Progenitor cell of endocrine pancreas (in vitro differentiated cells): ENCODE measurements at places on chromosomes 4 and X. TPM values are rescaled to one million over a fixed set of nuclear protein-coding genes. Genes with fewer than 3 reads are reported as not detected.

DNA sequence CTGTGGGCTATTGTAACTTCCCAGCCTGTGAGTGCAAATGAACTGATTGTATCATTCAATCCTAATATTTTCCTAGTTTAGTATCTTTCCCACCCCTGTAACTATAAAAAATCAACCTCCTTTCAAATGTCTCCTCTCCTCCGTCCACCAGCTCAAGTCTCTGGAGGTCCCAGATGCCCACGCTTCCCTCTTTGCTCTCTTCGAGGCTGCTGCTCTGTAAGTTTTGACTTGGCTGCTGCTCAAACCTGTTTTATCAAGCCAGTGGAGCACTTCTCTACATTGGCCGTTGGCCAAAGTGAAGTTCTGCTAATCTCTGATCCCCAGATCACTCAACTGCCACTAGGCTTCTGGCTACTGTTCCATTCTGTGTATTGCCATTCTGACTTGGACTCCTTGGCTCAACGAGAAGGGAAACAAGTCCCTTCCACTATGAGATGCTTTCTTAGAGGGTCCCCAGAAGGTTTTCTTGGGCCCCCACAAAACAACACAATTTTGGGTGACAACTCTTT, 60.7 kb upstream of the RAPGEF2 start:
- H3K4me1 ChIP-seq, result peaks cover 4% of the 10 kb centered on the region
- DNase-seq, result no peak
- no peak overlapping the region for H3K4me3 ChIP-seq
- no peaks in the 10 kb centered on the region for H3K36me3 ChIP-seq
- no peak overlapping the region for H3K27ac ChIP-seq

DNA sequence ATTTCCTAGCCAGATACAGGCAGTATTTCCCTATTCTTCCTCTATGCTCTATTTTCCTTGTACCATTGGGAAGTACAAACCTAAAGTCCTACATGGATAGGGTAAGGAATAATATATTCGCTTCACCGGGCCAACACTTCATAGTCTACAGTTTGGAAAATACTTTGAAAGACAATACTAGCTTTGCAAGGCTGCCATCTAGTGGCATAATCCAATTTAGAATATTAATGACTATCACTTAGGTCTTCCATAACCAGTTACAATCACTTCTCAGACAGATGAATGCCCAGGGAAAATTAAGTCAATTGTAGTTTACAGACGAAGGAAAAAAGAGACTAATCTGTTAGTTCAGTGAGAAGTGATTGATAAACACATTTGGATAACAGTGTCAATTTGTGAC, 141.0 kb upstream of the FAM47C start:
- no peaks in the 10 kb centered on the region for H3K4me1 ChIP-seq
- DNase-seq, result no peak
- H3K27ac ChIP-seq, result no peak overlapping the region

DNA sequence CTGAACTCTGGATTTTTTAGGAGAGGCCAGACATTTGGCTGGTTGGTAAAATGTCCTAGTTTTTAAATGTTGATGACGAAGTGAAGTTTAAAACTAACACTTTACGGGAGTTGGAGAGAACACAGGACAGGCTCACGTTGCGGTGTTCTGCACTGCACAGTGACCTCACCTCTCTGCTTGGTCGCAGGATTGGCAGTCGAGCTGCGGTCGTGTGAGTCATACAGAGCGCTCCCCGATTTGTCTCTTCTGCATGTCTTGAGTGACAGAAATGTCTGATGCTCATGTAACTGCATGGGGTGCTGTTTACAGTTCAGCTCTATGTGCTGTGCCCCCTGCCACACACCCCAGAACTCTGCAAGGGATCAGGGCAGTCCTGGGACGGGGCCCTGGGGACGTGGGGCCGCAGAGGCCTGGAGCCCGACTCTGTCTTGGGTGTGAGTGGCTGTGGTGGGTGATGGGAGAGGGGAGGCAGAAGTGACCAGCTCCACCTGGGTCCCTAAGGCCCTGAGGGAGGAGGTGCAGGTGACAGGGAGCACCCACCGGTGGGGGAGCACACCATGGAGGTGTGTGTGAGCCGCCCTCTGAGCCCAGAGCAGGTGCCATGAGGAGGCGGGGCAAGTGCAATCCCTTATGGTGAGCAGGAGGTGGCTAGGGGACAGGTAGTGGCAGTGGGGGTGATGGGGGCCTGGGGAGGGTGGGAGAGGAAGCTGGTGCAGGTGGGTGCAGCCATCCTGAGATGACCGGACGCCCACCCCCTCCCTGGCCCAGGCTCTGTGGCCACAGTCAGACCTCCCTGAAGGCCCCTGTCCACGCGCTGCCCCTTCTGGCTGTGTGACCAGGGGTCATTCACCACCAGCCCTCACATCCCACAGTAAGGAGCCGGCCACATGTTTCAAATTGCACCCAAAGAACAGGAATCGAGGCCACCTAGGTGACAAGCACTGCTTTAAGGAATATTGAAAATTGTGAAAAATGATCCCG, 77.9 kb upstream of the ADRA2C start:
- peaks cover 14% of the 10 kb centered on the region for H3K27me3 ChIP-seq
- H3K4me1 ChIP-seq, result no peaks in the 10 kb centered on the region
- DNase-seq, result no peak
- no peak overlapping the region for H3K4me3 ChIP-seq
- H3K36me3 ChIP-seq, result no peaks in the 10 kb centered on the region
- no peak overlapping the region for H3K27ac ChIP-seq

DNA sequence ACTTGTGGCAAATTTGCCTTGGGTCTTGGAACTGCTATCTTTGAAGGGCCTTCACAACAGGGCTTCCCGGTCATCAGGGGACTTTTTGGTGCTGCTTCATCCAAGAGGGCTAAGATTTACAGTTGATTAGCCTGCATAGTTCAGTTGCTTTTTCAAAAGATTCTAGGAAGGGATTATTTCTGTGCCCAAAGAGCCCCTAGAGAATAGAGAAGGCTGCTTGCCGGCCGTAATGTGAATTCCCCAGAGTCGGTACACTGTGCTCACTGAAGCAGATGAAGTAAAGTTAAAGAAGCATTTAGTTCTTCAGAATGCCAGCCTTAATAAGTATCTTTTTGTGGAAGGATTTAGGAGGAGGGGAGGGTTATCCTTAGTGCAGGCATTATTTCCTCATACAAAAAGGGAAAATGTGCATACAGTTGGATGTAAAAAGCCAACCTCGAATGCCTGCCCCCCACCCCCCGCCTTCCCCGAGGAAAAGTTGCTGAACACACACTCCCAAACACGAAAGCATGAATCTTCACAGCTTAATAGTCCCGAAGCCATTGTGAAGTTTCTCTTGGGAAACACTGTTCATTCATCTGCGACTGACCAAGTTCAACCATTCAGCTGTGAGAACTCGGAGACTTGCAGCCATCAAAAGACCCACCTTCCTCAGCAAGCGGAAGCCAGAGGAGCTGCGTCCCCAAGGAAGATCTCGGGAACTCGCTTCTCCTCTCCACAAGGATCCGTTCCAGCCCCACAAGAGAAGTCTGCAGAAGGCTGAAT, 47.6 kb downstream of the ANOS1 start:
- peaks cover 12% of the 10 kb centered on the region for H3K4me1 ChIP-seq
- no peaks in the 10 kb centered on the region for H3K36me3 ChIP-seq
- H3K27me3 ChIP-seq, result peaks cover 10% of the 10 kb centered on the region
- H3K27ac ChIP-seq, result no peak overlapping the region
- no peak for DNase-seq

GRCh38 chr4:9999956-10000561, 21.2 kb downstream of the SLC2A9 start:
- H3K4me3 ChIP-seq, result no peak overlapping the region
- no peaks in the 10 kb centered on the region for H3K36me3 ChIP-seq
- H3K4me1 ChIP-seq, result peaks cover 12% of the 10 kb centered on the region
- H3K27me3 ChIP-seq, result no peaks in the 10 kb centered on the region
- no peak for DNase-seq

GRCh38 chrX:118497180-118497818, 1.7 kb downstream of the DOCK11 start:
- H3K36me3 ChIP-seq, result no peaks in the 10 kb centered on the region
- H3K4me3 ChIP-seq, result peak overlapping the region; percentile 71
- DNase-seq, result no peak
- H3K27ac ChIP-seq, result peak overlapping the region; percentile 43

DNA sequence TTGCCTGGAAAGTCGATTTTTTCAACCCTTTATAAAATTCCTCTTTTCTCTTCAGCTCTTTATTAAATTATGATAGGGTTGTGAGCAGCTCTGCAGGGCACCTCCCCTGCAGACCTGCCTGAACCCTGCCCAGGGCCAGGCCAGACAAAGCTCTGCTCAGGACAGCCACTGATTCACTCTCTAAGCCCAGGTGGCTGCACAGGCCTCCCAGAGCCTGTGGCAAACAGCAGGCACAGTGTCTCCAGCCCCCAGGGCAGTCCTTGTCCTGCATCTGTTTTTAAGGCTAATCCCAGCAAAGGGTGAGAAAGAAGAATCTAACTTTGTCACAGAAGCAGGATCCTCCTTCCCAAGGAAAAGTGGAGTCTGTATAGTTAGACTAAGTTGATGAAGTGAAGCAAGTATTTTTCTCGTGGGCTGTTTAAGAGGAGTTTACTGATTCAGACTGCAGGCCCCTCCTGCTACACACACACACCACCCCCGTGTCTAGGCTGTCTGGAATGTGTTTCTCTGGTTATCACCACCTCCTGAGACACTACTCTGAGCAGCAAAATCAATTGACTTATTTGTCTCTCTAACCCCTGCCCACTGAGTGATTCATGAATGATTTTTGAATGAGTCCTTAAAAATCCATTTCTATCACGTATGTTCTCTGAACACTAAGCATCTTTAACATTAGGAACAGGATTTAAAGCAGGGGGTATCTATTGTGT, 101.7 kb downstream of the CHIC2 start:
- H3K27me3 ChIP-seq, result peaks cover 25% of the 10 kb centered on the region
- H3K27ac ChIP-seq, result no peak overlapping the region
- no peaks in the 10 kb centered on the region for H3K36me3 ChIP-seq

DNA sequence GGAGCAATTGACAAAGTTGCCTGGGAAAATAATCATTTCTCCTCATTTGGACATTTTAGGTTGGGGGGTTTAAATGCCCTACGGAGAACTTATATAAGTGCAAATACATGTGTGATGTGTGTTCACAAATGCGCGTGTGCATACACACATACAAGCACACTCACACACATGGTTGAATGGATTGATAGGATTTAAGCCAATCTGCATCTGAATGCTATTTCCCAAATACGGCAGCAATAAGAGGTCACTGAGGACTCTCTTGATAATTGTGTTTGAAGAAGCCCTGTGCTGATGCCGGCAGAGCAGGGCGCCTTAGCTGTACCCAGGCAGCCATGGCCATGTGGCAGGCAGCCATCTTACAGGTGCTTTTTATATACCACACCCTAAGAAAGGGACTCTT, 165.3 kb upstream of the LEF1 start:
- peaks cover 17% of the 10 kb centered on the region for H3K4me1 ChIP-seq
- H3K36me3 ChIP-seq, result no peaks in the 10 kb centered on the region

DNA sequence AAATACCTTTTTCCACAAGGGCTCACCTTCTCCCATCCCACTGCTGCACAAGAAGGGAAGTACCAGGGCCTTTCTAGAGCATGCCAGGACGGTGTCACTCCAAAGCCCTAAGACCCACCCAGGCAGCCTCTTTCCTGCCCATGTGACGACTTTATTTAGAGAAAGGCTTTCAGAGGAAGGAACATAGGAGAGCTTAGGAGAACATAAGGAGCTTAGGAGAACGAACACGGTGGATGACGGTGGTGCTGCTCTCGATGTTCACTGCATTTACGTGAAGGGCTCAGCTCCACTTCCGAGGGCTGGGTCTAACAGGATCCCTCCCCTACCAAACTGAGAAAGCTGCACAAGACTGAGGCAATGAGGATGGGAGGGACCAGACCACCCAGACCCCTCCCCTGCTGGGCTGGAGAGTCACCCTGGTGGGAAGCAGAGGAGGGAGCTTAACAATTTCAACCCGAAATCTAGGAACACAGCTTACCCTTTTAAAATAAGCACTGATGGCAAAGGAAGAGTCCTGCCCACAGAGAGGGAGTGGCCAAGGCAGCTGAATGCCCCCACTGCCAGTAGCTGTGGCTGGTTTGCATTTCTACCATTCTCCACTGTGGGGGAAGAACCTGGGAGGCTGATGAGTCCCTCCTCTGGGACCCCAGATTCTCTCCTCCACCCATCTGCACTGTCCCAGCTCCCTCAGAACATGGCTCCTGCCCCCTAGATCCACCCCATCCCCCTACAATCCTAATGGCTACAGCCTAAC, 29.8 kb downstream of the ZFYVE28 start:
- peaks cover 36% of the 10 kb centered on the region for H3K27me3 ChIP-seq
- H3K4me3 ChIP-seq, result no peak overlapping the region
- no peak overlapping the region for H3K27ac ChIP-seq
- DNase-seq, result no peak
- no peaks in the 10 kb centered on the region for H3K36me3 ChIP-seq
- H3K4me1 ChIP-seq, result peaks cover 15% of the 10 kb centered on the region

GRCh38 chr4:8515316-8516060, 64.7 kb upstream of the GPR78 start:
- H3K4me1 ChIP-seq, result no peaks in the 10 kb centered on the region
- H3K36me3 ChIP-seq, result no peaks in the 10 kb centered on the region
- no peak overlapping the region for H3K27ac ChIP-seq

DNA sequence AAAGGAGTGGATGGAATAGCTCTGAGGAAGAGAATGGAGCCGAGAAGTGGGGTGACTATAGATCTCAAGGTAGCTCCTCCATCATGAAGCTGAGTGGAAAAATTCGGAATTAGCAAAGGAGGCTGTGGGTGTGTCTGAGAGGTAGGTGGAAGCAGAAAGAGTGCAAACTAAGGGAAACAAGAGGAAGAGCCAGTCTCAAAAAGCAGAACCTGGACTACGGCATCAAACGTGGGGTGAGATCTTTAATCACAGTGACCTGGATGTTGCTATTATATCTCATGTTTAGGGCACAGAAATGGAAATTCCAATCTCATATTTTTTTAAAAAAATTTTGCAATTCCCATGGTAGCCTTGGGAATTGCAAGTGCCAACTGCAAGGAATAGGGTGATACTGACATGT, 162.5 kb upstream of the RASGEF1B start:
- no peaks in the 10 kb centered on the region for H3K27me3 ChIP-seq
- H3K36me3 ChIP-seq, result no peaks in the 10 kb centered on the region
- no peak for DNase-seq

- no peaks in the 10 kb centered on the region for H3K4me1 ChIP-seq
- no peaks in the 10 kb centered on the region for H3K27me3 ChIP-seq
- no peak for DNase-seq
- no peak overlapping the region for H3K27ac ChIP-seq
Observed at GRCh38 chr4:28369499-28369898, 1508.9 kb downstream of the STIM2 start.

The TCEAL7 gene
- 4.9 and 5.1 TPM in 2 replicates for total RNA-seq

The TRIML2 gene
- total RNA-seq, result not detected in 2 replicates

The CYSLTR1 gene
- total RNA-seq, result 0.09 TPM in 1 of 2 replicates, not detected in the other

The UGT2B7 gene
- 1.1 and 1.2 TPM in 2 replicates for total RNA-seq

The ABLIM2 gene
- 5.7 and 7.5 TPM in 2 replicates for total RNA-seq

The COX7B2 gene
- not detected in 2 replicates for total RNA-seq
